ENCODE measurements at places on chromosomes 16 and 17. TPM values are rescaled to one million over a fixed set of nuclear protein-coding genes. Genes with fewer than 3 reads are reported as not detected.

DNA sequence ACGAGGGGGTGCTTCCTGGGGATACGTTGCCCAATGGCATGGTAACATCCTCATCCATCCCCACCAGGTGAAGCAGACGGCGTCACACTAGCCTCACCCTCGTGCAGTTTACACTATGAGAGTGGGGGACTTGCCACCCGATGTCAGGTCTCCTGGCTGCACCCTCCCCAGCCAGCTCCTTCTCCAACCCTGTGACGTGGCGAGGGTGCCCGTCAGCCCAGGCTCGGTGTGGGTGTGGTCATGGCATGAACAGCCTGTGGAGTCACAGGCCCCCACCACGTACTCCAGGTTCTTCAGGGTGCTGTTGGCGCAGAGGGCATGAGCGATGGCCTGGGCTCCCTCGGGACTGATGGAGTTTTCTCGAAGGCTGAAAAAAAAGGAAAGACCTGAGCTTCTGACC lies 28.3 kb downstream of the NLRC3 start:
- H3K4me3 ChIP-seq: no peak overlapping the region
- DNase-seq: no peak
- no peaks in the 10 kb centered on the region for H3K4me1 ChIP-seq

DNA sequence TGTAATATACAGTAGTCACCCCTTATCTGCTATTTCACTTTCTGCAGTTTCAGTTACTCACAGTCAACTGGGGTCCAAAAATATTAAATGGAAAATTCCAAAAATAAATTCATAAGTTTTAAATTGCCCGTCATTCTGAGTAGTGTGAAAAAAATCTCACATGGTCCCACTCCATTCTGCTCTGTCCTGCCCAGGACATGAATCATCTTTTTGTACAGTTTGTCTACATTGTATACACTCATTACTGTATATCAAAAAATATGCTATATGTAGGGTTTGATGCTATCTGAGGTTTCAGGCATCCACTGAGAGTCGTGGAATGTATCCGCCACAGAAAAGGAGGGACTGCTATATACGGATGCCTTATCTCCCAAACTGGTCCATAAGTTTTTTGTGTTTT lies 16.0 kb upstream of the APPBP2 start:
- H3K36me3 ChIP-seq: no peaks in the 10 kb centered on the region
- no peaks in the 10 kb centered on the region for H3K27me3 ChIP-seq
- H3K4me3 ChIP-seq: no peak overlapping the region
- DNase-seq: peak; percentile 7
- no peak overlapping the region for H3K27ac ChIP-seq
- H3K4me1 ChIP-seq: no peaks in the 10 kb centered on the region

DNA sequence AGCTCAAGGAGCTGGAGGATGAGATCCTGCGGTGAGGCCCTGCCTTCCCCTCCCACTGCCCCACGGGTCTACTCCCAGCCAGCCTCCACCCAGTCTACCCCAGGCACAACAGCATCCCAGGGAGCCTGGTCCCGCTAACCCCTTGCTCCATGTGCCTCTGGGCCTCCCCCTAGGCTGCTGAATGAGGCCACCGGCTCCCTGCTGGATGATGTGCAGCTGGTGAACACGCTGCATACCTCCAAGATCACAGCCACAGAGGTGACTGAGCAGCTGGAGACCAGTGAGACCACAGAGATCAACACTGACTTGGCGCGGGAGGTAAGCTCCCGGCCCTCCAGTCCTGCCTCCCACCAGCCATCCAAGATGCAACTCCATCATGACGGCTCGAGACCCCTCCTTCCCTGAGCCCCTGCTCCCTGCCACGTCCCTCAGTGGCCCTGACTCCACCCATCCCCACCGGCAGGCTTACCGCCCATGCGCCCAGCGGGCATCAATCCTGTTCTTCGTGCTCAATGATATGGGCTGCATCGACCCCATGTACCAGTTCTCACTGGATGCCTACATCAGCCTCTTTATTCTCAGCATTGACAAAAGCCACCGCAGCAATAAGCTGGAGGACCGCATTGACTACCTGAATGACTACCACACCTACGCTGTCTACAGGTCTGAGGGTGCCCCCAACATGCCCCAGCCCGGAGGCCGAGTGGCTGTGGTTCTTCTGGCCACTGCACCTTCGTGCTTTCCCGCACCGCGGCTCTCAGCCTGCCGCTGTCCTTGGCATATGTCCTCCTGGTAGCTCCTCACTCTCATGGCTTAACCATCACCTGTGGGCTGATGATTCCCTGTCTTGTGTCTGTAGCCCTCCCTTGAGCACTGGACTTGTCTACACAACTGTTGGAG lies 15.0 kb upstream of the KDM6B start:
- DNase-seq: no peak
- H3K36me3 ChIP-seq: no peaks in the 10 kb centered on the region
- no peak overlapping the region for H3K27ac ChIP-seq
- H3K4me3 ChIP-seq: no peak overlapping the region

Gene NXPH3
- 2.7 TPM for total RNA-seq

GRCh38 chr16:88758227-88758943 lies 26.6 kb downstream of the PIEZO1 start:
- H3K4me3 ChIP-seq: no peak overlapping the region
- DNase-seq: no peak
- H3K36me3 ChIP-seq: no peaks in the 10 kb centered on the region
- no peaks in the 10 kb centered on the region for H3K27me3 ChIP-seq

- no peak for DNase-seq
- H3K27ac ChIP-seq: no peak overlapping the region
- H3K27me3 ChIP-seq: peaks cover 3% of the 10 kb centered on the region
Measured at GRCh38 chr16:3054965-3055733, 8.8 kb downstream of the MMP25 start.

GRCh38 chr16:26211542-26211941 lies 519.8 kb downstream of the HS3ST4 start:
- H3K4me1 ChIP-seq: no peaks in the 10 kb centered on the region
- no peak overlapping the region for H3K4me3 ChIP-seq
- H3K27me3 ChIP-seq: no peaks in the 10 kb centered on the region
- no peak for DNase-seq
- no peak overlapping the region for H3K27ac ChIP-seq

GRCh38 chr16:77437859-77438258 lies 3.0 kb upstream of the ADAMTS18 start:
- H3K27ac ChIP-seq: no peak overlapping the region
- DNase-seq: no peak
- peak overlapping the region; percentile 77 for H3K4me3 ChIP-seq
- H3K27me3 ChIP-seq: peaks cover 14% of the 10 kb centered on the region
- no peaks in the 10 kb centered on the region for H3K36me3 ChIP-seq

Data from endodermal cell (in vitro differentiated cells).